ENCODE measurements at places on chromosomes 2 and 18. TPM values are rescaled to one million over a fixed set of nuclear protein-coding genes. Genes with fewer than 3 reads are reported as not detected.

GRCh38 chr2:231244382-231245248 lies 46.2 kb downstream of the ARMC9 start:
- no peak for DNase-seq

DNA sequence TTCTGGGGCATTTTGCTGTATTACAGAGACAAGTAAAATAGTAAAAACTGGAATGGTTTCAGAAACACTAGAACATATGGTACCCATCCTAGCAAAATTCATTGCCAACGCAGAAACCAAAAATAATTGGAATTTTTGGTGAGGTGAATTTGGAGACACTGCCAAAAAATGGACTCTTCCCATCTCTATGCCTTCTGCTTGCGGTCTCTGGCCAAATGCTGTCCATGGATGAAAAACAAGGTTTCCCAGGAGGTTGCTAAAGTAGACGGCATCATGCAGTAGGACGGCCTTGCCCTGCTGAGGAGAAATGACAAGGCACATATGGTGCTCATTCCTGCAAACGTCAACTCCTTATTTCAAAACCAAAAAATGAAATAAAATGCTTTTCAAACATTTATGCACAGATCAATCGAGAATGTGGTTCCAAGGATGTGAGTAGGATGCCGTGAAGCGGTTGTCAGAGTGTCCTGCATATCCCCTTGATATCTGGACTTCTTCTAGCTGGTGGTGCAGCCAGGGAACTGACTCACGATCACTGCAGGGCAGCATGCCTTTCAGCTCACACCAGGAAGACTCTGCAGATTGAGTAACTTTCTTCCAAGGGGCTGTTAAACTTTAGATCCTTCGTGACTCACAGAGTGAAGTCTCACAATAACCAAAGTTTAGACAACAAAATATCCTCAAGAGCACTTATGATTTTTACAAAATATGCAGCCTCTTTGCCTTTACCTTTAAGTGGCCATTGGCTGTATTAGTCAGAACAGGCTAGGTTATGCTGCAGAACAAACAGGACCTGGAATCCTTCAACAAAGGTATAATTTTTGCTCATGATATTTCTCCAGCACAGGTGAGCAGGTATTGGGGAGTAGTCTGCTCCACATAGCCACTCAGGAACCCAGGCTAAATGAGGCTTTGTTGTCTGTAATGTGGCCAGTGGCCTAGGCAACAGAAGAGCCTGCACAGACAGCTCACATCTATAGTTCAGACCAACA lies 149.4 kb upstream of the NDUFV2 start:
- no peak for DNase-seq

Gene ALK
- total RNA-seq, result 0.37 TPM

Gene UGT1A7
- total RNA-seq, result not detected

DNA sequence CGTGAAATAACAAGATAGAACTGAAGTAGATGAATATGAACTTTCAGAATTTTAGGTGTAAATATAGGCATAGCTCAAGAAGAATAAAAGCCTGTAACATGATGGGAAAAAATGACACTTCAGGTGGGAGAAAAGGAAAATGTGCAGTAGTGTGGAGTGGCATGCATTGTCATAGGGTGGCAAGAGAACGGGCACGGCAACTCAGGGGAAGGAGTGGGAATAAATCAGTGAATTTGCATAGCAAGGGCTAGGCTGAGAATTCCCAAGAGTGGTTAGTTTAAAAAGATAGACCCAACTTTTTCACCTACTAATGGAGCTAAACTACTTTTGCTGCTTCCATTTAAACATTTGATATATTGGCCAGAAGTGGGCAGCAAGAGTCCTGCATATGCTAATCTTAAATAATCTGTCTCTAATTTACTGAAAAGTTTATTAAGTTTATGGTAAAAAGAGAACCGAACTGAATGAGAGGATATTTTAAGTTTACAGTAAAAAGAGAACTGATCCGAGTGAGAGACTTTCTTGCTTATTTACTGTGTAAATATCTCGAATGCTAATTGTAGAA lies 228.1 kb downstream of the CTNNA2 start:
- DNase-seq, result no peak

DNA sequence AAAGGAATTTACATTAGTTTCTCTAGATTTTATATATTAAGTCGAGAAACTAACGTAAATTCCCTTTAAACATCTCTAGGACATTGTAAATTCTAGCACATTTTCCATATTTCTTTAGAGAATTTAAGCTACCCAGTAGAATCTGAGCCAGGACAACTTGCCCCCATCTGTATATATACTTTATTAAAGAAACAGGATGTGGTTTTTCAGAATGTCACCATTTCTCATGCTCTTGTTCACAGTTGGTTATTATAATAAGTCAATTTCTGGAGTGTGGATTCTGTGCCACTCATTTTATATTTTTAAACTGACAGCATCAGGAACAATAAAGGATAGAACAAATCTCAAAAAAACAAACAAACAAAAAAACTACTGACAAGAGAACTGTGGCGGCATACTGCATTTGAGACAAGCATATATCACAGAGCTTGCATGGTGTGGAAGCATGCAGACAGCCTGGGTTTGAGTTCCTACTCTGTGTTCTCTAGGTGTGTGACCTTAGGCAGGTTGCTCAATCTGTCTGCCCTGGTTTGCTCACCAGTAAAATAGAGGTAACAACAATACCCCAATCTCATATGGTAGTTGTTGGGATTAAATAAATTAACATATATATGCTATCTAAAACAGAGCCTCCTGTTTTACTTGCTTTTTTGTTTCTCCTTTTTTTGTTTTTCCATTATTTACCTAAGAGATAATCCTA lies 61.4 kb upstream of the DNER start:
- DNase-seq, result no peak

Gene AQP12B
- not detected for total RNA-seq

DNA sequence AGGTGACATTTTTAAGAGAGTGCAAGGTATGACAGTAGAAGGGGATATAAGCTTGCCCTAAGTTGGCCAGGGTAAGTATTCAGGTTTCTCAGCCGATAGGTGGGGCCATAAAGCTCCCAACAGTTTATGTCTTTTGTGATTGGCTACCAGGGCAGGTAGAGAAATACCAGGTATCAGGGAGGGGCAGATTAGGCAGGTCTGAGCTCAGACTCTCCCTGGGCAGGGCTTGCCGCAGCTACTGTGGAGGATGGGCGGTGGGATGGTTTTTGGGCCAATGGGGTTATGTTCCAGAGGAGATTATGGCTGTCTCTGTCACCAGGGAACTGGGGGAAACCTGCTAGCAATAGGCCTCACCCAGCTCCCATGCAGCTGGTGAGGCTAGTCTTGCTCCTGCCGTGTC lies 211.6 kb downstream of the PTH2R start:
- no peak for DNase-seq

DNA sequence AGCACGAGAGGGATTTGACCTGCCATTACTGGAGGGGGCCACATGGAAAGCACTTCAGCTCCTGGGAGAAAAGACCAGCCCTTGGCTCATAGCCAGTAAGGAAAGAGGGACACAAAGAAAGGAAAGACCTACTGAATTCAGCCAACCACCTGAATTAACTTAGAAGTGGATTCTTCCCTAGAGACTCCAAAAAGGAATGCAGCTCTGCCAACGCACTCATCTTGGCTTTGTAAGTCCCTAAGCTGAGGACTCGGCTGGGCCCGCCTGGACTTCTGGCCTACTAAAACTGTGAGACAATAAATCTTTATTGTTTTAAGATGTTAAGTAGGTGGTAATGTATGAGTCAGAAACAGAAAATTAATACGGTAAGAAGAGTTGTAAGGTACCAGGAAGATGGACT lies 11.5 kb downstream of the ATF2 start:
- DNase-seq, result peak; percentile 22

DNA sequence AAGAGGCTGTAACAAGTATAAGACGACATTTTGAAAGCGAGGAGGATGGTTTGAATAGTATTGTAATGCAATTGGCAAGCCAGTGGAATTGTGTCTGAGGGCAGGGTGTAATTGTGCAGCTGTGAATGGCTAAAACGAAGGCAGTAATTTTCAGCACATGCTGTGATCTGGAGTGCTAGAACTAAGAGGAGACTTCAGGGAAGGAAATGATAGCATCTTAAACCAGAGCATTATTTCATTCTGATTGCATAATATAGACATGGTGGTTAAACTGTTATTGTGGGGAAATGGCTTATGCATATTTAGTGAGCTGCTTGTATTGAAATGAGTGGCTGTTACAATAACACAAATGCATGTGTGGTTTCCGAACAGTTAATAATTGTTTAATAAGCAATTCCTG lies 36.3 kb downstream of the THSD7B start:
- no peak for DNase-seq

DNA sequence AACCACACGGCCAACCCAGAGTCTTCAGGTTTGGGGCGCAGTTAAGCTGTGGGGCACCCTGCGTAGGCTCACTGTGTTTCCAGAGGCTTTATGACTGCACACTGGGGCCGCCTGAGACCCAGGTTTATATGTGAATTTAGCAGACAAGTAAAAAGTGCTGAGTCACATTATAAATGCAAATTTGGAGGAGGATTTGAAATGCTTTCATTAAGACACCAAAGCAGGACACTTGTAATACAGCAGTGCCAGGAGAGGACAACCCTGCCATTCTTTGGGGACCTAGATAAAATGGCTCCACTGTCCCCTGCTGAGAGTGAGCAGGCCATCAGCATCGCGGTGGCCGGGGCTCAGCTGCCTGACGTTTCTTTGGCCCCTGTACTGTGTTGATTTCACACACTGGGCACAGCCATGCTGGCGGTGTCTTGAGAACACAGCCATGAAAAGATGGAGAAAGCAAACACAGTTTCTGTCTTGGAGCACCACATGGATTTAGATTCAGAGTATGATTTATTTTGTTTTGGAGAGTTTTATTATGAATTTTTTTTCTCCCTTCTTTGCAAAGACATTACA lies 10.2 kb downstream of the ACKR3 start:
- DNase-seq, result no peak

DNA sequence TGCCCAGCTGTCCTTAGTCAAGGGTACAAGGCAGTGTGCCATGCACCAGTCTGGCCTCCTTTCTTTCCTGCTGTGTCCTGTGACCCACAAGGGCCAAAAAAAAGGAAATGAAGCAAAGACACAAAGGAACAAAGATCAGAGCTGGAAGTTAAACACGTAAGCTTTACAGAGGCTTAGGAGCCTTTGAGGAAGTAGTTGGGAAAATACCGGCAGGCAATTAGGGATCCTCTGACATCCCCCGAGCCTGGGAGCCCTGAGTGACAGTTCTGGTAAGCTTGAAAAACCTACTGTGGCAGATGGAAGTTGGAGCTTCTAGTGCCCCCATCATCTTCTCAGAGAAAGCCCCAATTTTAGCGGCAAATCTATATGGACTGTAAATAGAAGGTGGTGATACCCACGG lies 78.5 kb downstream of the SPRED2 start:
- no peak for DNase-seq

DNA sequence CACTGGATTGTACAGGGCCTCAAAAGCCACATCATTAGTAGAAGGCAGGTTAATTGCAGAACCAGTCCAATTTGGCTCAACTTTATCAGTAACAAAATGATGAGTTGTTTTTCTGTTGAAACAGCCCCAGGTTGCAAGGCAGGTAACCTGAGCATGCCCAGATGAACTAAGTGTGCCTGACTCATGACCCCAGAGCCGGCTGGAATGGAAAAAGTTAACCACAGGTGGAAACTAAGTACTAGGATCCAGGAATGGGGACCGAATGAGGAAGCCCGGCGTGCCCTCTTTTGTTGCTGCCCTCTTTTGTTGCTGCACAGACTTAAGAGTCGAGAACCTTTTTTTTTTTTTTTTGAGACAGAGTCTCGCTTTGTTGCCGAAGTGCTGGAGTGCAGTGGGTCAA lies 79.5 kb upstream of the YWHAQ start:
- peak; percentile 39 for DNase-seq

- no peak for DNase-seq
These were observed 84.9 kb downstream of the PDCL3 start for GRCh38 chr2:100647709-100648108.

- no peak for DNase-seq
These were observed 65.3 kb downstream of the CYBRD1 start for GRCh38 chr2:171587567-171587966.

DNA sequence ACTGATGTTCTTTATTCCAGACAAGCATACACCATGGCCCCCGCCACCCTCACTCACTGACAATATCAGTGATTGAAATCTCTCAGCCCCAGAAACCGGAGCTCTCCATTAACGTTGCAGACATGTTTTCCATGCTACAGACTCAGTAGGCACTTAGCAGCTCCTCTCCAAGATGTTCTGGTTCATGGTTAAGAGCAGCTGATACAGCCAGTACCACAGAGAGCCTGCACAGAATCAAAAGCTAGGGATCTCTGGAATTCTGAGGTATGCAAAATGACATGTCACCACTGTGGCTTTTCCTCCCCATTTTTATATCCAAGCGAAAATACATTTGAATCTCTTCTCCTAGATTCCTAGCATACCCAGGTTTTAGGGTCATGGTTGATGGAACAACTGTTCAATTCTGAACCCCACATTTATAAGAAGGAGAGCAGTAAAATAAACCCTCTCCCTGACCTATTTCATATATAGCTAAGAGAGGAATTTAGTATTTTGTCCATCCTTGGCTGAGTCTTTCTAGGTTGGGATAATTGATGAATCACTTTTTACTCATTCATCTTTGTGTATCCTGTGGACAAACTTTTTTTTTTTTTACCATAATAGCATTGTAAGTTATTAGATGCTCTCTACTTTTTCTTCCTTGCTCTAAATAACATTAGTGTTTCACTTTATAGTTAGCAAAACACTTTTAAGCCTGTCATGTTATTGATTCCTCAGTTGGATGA lies 488.4 kb upstream of the PIK3C3 start:
- DNase-seq, result peak; percentile 48

Gene CRYBA2
- total RNA-seq, result not detected

DNA sequence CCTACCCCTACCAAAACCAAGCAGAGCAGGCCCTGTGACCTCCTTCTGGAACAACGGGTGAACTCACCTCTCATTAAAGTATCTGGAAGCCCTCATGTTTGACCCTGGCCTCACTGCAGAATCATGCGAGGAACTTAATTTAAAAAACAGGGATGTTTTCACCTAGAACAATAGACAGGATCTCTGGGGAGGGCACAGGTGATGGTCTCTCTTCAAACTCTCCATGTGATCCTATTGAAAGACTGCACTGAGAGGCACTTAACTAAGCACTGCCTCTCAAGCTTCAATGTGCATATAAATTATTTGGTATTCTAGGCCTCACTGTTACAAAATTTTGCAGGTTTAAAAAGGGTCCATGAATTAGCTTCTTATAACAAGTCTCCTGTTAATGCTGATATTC lies 7.5 kb downstream of the ZNF519 start:
- DNase-seq, result no peak

Gene SLC8A1
- total RNA-seq, result 0.91 TPM

GRCh38 chr2:221563270-221563985 lies 8.7 kb downstream of the EPHA4 start:
- no peak for DNase-seq

- no peak for DNase-seq
These were observed 9.9 kb downstream of the TOGARAM2 start for GRCh38 chr2:28991021-28991420.

Gene FBXO15
- 0.71 TPM for total RNA-seq

- no peak for DNase-seq
These were observed 35.1 kb upstream of the LPIN1 start for GRCh38 chr2:11711354-11711716.

DNA sequence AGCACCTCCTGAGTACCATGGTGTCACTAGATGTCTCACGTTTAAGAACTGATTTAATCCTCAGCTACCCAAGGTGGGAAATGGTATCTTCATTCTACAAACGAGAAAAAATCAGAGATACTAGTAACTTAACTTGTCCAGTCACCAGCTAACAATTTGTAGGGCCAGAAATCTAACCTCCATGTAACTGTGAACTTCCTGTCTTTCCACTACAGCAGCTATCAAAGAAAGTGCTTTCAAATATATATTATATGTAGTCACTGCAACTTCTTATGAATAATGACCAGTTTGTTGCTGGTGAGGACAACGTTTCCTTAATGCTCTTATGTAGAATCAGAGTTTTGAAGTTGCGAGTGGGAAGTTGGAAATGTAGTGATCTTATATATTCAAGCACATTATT lies 1.9 kb downstream of the REV1 start:
- DNase-seq, result no peak
